Chondrocyte (in vitro differentiated cells): ENCODE measurements at places on chromosomes 3 and 15. TPM values are rescaled to one million over a fixed set of nuclear protein-coding genes. Genes with fewer than 3 reads are reported as not detected.

Gene KAT2B
- total RNA-seq = 8.1 to 13.8 TPM (median 8.9 TPM) in 3 replicates

Gene ARPP21
- 4.1 to 10.6 TPM (median 4.9 TPM) in 3 replicates for total RNA-seq

Gene BFSP2
- not detected in 3 replicates for total RNA-seq

Gene CMTM6
- total RNA-seq = 51.8 to 59.0 TPM (median 54.0 TPM) in 3 replicates

Gene CADM2
- total RNA-seq = 1.1 to 1.6 TPM (median 1.2 TPM) in 3 replicates

Gene ADAMTS9
- 4.6 to 5.6 TPM (median 5.1 TPM) in 3 replicates for total RNA-seq

Gene PLIN1
- 0.17 to 0.44 TPM in 2 of 3 replicates, not detected in the other for total RNA-seq

- H3K27ac ChIP-seq = no peak overlapping the region
- H3K36me3 ChIP-seq = no peaks in the 10 kb centered on the region
- peaks cover 12% of the 10 kb centered on the region for H3K27me3 ChIP-seq
- H3K4me1 ChIP-seq = peaks cover 12% of the 10 kb centered on the region
Observed at GRCh38 chr3:43921056-43921648, 230.4 kb downstream of the ABHD5 start.

- H3K27me3 ChIP-seq = no peaks in the 10 kb centered on the region
- peaks cover 7% of the 10 kb centered on the region for H3K36me3 ChIP-seq
- H3K4me1 ChIP-seq = peaks cover 56% of the 10 kb centered on the region
- H3K4me3 ChIP-seq = peak overlapping the region; percentile 10
Observed at GRCh38 chr15:60426870-60427508, 29.2 kb upstream of the ANXA2 start.

DNA sequence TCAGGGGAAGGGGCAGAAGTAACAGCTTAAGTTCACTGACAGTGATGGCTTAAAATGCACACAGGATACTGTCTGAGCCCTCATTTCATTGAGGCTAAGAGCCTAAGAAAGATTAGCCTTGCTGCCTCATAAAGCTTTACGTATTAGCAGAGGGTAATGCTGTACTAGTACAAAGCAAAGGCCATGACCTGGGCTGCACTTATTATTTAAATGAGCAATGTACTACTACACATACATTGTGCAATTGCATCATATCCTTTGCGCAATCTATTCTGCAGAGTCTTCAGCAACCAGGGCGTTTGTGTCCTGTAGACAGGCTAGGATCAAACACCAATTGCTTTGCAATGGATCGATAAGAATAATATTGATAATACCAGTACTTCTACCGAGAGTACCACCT is 221.8 kb downstream of the TPRG1 start:
- no peak overlapping the region for H3K4me3 ChIP-seq
- H3K36me3 ChIP-seq = no peaks in the 10 kb centered on the region
- H3K4me1 ChIP-seq = no peaks in the 10 kb centered on the region
- H3K27ac ChIP-seq = no peak overlapping the region
- peaks cover 11% of the 10 kb centered on the region for H3K27me3 ChIP-seq
- no peak for DNase-seq

DNA sequence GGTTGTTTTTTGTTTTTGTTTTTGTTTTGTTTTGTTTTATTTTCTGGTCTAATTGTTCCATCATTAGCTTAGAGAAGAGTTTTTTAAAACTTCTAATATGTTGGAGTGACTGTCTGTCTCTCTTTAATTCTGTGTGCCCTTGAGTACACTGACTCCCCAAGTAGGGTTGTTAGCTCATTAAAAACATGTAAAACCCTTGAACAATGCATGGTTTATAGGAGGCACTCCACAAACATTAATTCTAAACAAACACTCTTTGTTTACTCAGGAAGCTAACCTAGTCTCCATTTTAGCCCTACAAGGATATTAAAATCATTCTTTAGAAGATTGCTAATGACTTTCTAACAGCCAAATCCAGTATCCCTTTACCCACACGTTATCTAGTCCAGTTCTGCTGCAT is 100.5 kb downstream of the CGGBP1 start:
- H3K27ac ChIP-seq = no peak overlapping the region
- no peak overlapping the region for H3K4me3 ChIP-seq
- no peak for DNase-seq
- peaks cover 8% of the 10 kb centered on the region for H3K27me3 ChIP-seq
- no peaks in the 10 kb centered on the region for H3K36me3 ChIP-seq

- H3K4me1 ChIP-seq = peaks cover 66% of the 10 kb centered on the region
- no peaks in the 10 kb centered on the region for H3K27me3 ChIP-seq
- H3K36me3 ChIP-seq = peaks cover 8% of the 10 kb centered on the region
- peak overlapping the region; percentile 85 for H3K27ac ChIP-seq
Observed at GRCh38 chr3:63975723-63976122, 47.6 kb downstream of the PSMD6 start.

DNA sequence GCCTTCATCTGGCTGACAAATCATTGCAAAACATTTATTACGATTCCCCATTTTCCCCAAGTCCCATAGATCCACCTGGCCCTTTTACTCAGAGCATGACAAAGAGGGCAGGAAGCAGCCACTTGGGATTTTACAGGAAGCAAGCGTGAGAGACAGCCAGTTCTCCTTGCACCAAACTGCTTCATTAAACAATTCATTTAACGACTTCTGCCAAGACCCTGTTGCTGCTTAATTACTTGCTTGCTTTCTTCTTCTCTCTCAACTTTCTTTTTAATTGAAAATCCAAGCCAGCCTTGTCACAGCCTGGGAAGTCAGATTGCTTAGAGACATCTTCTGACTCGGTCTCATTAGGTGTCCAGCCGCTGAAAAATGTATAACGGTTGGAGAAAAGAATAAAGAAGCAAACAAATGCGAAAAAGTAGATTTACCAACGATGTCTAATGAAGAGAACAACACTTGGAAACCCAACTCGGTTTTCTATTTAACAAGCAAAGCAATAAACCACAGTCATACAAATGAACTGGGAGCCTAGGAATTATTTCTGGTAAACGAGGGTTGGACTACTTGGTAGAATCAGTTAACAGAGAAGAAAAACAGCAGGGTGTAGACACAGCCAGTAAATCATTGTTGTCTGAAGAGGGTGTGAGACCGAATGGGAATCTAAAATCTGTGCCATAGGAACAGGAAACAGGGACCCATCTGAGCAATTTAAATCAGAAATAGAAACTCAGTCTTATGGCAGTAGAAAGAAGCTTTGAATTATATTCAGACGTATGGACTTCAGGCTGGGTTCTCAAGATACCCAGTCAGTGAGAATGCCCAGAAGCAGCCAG is 298.3 kb downstream of the LRRC3B start:
- DNase-seq = no peak
- H3K27ac ChIP-seq = no peak overlapping the region
- H3K27me3 ChIP-seq = peaks cover 4% of the 10 kb centered on the region
- H3K4me1 ChIP-seq = no peaks in the 10 kb centered on the region

- peak overlapping the region; percentile 85 for H3K4me3 ChIP-seq
- H3K27me3 ChIP-seq = peaks cover 67% of the 10 kb centered on the region
- no peak for DNase-seq
- peaks cover 26% of the 10 kb centered on the region for H3K4me1 ChIP-seq
Observed at GRCh38 chr3:113532698-113533533, 561 bp downstream of the SIDT1 start.

DNA sequence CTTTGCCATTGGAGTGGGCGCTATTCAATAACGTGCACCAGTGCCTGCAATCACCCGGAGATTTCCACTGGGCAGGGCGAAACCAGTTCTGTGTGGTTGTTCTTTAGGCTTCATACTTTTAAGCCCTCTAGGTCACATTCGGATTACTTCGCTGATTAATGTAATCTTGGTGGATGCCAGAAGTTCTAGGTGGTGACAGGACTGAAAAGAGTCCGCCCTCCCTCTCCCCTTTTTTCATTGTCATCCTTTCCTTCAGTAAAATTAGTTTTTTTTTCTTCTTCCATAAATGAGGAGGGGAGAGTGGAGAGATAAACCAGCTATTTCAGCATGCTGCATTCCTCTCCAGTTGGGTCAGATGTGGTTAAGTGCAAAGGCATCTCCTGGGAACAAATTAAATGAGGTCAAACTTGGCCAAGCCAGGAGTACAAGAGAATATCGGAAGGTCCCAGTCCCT is 2.3 kb upstream of the SLC2A2 start:
- no peaks in the 10 kb centered on the region for H3K27me3 ChIP-seq
- no peak overlapping the region for H3K27ac ChIP-seq
- no peak overlapping the region for H3K4me3 ChIP-seq
- no peaks in the 10 kb centered on the region for H3K4me1 ChIP-seq
- no peak for DNase-seq
- no peaks in the 10 kb centered on the region for H3K36me3 ChIP-seq

DNA sequence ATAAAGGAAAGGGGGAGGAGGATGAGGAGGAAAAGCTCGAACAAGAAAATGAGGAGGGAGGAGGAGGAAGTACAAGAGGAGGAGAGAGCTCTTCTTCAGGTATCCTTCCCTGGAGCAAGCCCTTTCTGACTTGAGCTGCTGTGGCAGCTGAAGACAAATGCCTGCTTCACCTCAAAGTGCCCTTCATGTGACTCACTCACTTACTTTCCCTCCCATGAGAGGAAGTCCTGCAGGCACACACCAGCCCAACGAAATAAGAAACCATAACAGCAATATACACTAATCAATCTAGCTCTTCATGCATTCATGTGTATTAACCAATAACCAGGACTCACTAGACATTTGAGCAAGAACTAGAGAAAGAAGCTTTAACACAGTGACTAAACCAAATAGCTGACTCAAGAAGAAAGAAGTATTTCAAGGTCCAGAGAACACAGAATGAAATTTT is 251.9 kb downstream of the IGSF11 start:
- H3K4me1 ChIP-seq = no peaks in the 10 kb centered on the region
- no peak overlapping the region for H3K4me3 ChIP-seq
- H3K27ac ChIP-seq = no peak overlapping the region
- H3K36me3 ChIP-seq = no peaks in the 10 kb centered on the region
- peaks cover 2% of the 10 kb centered on the region for H3K27me3 ChIP-seq

DNA sequence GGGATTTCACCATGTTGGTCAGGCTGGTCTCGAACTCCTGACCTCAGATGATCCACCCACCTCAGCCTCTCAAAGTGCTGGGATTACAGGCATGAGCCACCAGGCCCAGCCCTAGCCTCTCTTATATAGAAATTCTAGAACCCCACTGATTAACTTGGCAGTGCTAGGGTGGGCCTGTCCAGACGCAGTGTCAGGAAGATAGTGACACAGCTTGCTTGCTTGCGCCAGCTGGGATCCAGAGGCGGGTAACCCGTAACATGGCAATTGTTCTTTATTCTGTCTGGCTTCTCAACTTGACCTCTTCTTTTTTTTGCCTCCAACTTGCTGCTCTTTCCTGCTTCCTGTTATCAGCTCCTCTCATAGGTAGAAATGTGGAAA is 16.2 kb downstream of the CEP19 start:
- no peak overlapping the region for H3K27ac ChIP-seq
- H3K4me1 ChIP-seq = no peaks in the 10 kb centered on the region
- no peak overlapping the region for H3K4me3 ChIP-seq
- no peaks in the 10 kb centered on the region for H3K36me3 ChIP-seq
- DNase-seq = no peak

DNA sequence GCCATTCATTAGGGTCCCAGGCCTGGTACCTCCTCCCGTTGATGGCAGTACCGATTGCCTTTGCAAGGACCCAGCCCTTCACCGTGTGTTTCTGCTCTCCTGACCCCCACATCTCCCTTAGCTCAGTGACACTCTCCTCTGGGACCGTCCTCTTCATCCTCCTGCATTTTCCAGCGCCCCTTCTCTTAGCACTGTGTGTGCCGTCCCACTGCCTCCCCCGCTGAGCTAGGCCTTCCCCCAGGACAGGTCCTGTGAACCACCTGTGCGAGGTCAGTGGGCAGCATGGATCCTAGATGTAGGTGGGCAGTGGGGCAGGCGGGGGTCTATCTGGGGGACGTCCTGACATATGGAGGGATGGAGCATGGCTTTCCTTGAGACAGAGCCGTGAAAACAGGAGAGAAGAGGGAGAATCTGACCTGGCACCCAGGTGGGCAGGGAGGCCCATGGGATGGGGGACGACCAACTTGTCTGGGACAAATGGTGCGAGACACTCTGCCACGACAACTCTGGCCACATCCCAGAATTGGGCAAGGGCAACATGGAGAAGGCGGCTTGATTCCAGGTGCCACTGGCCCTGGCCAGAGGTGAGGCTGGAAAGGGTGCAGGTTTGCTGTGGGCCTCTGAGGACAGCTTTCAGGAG is 87.7 kb upstream of the ALDH1L1 start:
- no peak for DNase-seq
- no peaks in the 10 kb centered on the region for H3K36me3 ChIP-seq
- no peaks in the 10 kb centered on the region for H3K27me3 ChIP-seq
- peak overlapping the region; percentile 93 for H3K27ac ChIP-seq
- peaks cover 47% of the 10 kb centered on the region for H3K4me1 ChIP-seq
- peak overlapping the region; percentile 74 for H3K4me3 ChIP-seq
